ENCODE measurements at places on chromosomes 7 and 10.

DNA sequence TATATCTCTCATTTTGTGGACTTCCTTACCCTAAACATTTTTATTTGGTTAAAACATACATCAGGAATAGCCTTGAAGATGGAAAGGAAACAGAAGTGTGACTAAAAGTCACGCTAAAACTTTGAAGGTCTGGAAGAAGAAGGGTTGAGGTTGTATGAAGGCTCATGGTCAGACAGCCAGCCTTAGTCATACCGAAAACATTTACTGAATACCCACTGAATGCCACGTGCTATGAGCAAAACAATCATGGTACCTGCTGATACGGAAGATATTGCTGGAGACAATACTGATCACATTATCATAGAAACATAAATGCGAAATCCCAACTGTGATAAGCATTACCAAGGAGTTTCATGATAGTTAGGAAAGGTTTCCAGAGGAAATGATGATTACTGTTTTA lies 64.0 kb downstream of the PDZD8 start:
- no peak for DNase-seq

DNA sequence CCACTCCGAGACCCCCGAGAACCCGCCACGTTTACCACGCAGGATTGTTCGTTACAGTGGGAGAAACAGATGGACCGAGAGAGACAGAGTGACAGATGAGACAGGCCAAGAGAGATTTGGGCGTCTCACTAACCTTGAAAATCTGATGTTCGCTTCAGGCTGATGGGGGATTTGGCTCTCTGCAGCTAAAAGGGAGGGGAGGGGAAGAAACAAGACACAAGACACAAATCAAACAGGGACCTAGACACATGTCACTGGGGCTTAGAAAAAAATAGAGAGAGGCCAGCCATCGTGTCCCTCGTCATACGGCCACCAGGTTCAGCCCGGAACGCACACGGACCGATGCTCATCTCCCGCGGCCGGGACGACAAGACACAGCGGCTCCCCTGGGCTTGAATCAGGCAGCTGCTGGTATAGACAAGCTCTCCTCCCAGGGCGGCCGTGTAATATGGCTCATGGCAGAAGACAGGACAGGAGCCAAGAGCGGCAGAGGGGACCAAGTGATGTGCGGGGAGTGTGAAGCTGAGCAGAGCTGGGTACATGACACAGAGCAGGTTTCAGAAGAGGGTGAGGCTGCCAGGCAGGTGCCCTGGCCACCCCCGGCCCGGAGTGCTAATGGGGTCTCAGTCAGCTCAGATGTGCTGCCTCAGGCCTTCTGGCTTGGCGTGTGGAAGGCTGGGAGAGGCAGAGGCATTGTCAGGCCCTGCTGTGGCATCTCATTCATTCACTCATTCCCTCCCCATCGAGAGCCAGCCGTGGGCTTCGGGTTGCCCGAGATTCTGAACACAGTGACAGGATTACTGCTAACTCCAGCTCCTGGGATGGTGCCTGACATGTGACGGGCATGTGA lies 88.5 kb upstream of the GNA12 start:
- DNase-seq: no peak

- peak; percentile 40 for DNase-seq
These were observed 264.1 kb downstream of the OTUD1 start for GRCh38 chr10:23702977-23703414.

- no peak for DNase-seq
These were observed 23.0 kb upstream of the STK17A start for GRCh38 chr7:43559946-43560335.

All from CD4-positive, alpha-beta T cell treated with Interleukin-17A for 1 hour (primary cell).